Kidney (tissue), 22 donors: ENCODE measurements at places on chromosomes 7 and 10. TPM values are rescaled to one million over a fixed set of nuclear protein-coding genes. Genes with fewer than 3 reads are reported as not detected.

DNA sequence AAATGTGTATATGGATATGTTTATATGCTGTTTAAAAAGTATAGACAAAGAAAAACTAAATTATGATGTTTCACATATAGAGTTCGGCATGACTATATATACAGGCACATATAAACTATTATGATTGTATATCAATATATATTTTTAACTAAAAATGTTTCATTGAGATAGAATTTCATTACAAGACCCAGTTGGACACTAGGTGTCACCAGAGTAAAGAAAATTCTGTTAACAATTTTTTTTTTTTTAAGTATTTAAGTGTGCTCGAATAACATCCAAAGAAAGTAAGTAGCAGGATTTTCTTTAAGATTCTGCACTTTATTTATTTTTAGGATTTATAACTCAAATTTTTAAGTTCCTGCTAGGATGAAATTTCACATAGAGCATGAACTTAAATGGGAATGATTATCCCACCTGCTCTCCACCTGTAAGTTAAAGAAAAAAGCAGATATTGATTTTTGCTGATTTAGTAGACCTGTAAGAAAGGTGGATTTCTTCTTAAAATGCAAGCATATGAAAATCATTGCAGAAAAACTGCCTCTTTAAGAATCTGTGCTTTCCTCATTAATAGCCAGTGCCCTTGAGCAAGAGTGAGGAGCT lies 961.5 kb downstream of the PCDH15 start:
- DNase-seq = peak; percentile 69

The ZNF775 gene
- 5.2 TPM for polyA plus RNA-seq

GRCh38 chr7:37112876-37113275 lies 335.8 kb downstream of the ELMO1 start:
- no peak for DNase-seq

DNA sequence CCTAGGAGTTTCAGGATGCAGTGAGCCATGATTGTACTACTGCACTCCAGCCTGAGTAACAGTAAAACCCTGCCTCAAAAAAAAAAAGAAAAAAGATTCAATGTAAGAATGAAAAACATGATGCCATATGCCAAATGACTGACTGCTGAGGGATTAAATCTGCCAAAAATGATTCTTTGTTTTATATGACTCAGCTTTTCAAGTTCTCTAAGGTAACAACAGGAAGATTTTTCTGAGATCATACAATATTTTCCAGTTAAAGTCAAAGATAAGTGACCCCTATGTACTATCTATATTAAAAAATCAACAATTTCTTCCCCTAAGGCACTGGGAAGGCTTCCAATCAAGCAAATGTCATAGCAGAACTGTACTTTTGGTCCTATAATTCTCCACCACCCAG lies 271.2 kb upstream of the IMMP2L start:
- no peak for DNase-seq

DNA sequence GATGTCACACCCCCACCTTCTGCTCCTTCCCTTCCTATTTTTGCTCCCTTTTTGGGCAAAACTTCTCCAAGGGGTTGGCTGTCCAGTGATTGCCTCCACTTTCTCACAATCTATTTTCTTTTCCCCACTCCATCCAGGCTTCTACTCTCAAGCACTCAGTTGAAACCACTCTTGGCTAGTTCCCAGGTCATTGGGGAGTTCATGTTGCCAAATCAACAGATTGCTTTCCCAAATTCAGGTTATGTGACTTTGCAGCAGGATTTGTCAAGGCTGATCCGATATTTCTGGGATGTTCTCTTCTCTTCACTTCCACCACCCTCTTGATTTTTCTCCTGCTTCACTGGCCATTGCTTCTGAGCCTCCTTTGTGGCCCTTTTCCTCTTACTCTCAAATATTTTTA lies 258.7 kb upstream of the SLC26A5 start:
- no peak for DNase-seq

- DNase-seq = no peak
Observed at GRCh38 chr10:94677691-94678090, 5.8 kb upstream of the CYP2C18 start.

DNA sequence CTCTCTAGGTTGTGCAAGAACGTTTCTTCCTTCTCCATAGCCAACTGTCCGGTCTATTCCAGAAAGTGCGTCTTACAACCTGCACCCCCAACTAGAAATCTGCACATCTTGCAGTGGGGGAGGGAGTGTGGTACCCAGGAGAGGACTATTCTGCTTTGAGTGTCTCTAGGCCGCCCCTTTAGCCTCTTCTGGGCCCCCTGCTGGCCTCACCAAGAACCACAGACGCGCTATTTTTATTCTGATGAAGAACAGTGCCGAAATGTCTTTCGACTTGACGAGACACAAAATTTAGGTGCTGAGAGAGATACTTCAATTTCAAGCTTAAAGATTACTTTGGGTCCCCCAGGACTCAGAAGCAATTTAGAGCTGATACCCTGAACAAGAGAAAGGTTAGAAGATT lies 1.0 kb downstream of the CNPY1 start:
- no peak for DNase-seq

The PHYHIPL gene
- polyA plus RNA-seq = 19.2 TPM

GRCh38 chr10:125661941-125662515 lies 20.9 kb downstream of the TEX36 start:
- no peak for DNase-seq

GRCh38 chr7:87129848-87130247 lies 22.4 kb upstream of the DMTF1 start:
- no peak for DNase-seq

- DNase-seq = no peak
Observed at GRCh38 chr7:93463764-93464163, 110.8 kb downstream of the CALCR start.

GRCh38 chr10:6120691-6121090 lies 31.9 kb downstream of the RBM17 start:
- peak; percentile 67 for DNase-seq

- DNase-seq = no peak
Observed at GRCh38 chr10:130567436-130567835, 431.2 kb downstream of the GLRX3 start.

GRCh38 chr7:22386865-22387264 lies 29.9 kb upstream of the RAPGEF5 start:
- DNase-seq = no peak

GRCh38 chr10:86803156-86803555 lies 46.7 kb downstream of the BMPR1A start:
- DNase-seq = no peak

GRCh38 chr10:61397175-61397986 lies 55.8 kb downstream of the TMEM26 start:
- no peak for DNase-seq
